ENCODE measurements at places on chromosomes 11 and 22. TPM values are rescaled to one million over a fixed set of nuclear protein-coding genes. Genes with fewer than 3 reads are reported as not detected.

OR6A2 gene
- polyA plus RNA-seq: not detected

POTEH gene
- polyA plus RNA-seq: not detected

MMP13 gene
- 0.02 TPM for polyA plus RNA-seq

IGSF22 gene
- 0.02 TPM for polyA plus RNA-seq

SFI1 gene
- polyA plus RNA-seq: 10.5 TPM

HMOX1 gene
- polyA plus RNA-seq: 74.0 TPM

NXPE1 gene
- not detected for polyA plus RNA-seq

ACR gene
- 0.14 TPM for polyA plus RNA-seq

NCF4 gene
- 4.2 TPM for polyA plus RNA-seq

SGSM1 gene
- 0.16 TPM for polyA plus RNA-seq

MYEOV gene
- 32.2 TPM for polyA plus RNA-seq

CHRDL2 gene
- polyA plus RNA-seq: 1.4 TPM

USH1C gene
- polyA plus RNA-seq: 0.08 TPM

ARHGAP8 gene
- 11.2 TPM for polyA plus RNA-seq

BRSK2 gene
- 0.90 TPM for polyA plus RNA-seq

RASL10A gene
- polyA plus RNA-seq: 0.48 TPM

DCUN1D5 gene
- 26.4 TPM for polyA plus RNA-seq

KDM4D gene
- 0.14 TPM for polyA plus RNA-seq

VEGFB gene
- polyA plus RNA-seq: 48.1 TPM

CRYBB3 gene
- polyA plus RNA-seq: 1.1 TPM

ASCL2 gene
- 0.95 TPM for polyA plus RNA-seq

YAP1 gene
- polyA plus RNA-seq: 39.5 TPM

SLC29A2 gene
- polyA plus RNA-seq: 7.8 TPM

KCNQ1OT1 gene
- 0.51 TPM for polyA plus RNA-seq

IZUMO1R gene
- polyA plus RNA-seq: not detected

NCAM1 gene
- polyA plus RNA-seq: 2.2 TPM

CRYBB1 gene
- 0.14 TPM for polyA plus RNA-seq

OR8G1 gene
- not detected for polyA plus RNA-seq

PARVG gene
- polyA plus RNA-seq: 3.1 TPM

ETS1 gene
- 3.9 TPM for polyA plus RNA-seq

KLHDC7B gene
- 0.12 TPM for polyA plus RNA-seq

TRPC6 gene
- 1.4 TPM for polyA plus RNA-seq

SHISAL1 gene
- polyA plus RNA-seq: 0.22 TPM

SCN2B gene
- polyA plus RNA-seq: 0.06 TPM

NEFH gene
- 0.42 TPM for polyA plus RNA-seq

THYN1 gene
- 26.8 TPM for polyA plus RNA-seq

DCPS gene
- polyA plus RNA-seq: 15.9 TPM

TSPAN32 gene
- 0.51 TPM for polyA plus RNA-seq

PITPNM1 gene
- polyA plus RNA-seq: 29.3 TPM

MOV10L1 gene
- 0.22 TPM for polyA plus RNA-seq

C11orf42 gene
- not detected for polyA plus RNA-seq

CENPM gene
- 18.8 TPM for polyA plus RNA-seq

OR52N4 gene
- polyA plus RNA-seq: not detected

ZDHHC13 gene
- polyA plus RNA-seq: 44.3 TPM

MFRP gene
- polyA plus RNA-seq: not detected

EIF3M gene
- polyA plus RNA-seq: 142 TPM

SCYL1 gene
- polyA plus RNA-seq: 41.8 TPM

C1QTNF4 gene
- polyA plus RNA-seq: 0.47 TPM

FOLR2 gene
- 2.8 TPM for polyA plus RNA-seq
